Tongue (tissue), 3 donors: ENCODE measurements at places on chromosomes 2 and 18. TPM values are rescaled to one million over a fixed set of nuclear protein-coding genes. Genes with fewer than 3 reads are reported as not detected.

GRCh38 chr18:3514312-3515216 lies 64.6 kb downstream of the TGIF1 start:
- no peak for DNase-seq

DNA sequence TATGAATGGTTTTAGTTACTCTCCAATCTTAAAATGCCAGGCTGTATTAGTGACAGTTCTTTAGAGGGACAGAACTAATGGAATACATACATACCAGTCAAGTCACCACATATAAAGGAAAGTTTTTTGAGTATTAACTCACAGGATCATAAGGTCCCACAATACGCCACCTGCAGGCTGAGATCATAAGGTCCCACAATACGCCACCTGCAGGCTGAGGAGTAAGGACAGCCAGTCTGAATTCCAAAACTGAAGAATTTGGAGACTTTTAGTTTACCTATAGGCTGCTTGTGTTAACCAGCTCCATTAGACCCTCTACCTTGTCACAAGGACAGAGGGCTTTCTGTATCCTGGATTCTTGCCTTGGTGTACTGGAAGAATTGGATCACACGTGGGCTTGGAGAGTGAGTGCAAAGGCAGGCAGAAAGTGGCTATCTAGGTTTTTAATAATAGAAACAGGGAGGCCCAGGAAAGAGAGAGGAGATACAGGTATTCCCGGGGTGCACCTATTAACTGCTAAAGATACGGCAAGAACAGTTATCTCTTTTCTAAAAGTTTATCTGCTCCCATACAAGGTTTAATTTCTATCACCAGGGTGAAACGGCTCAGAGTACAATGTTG lies 234.9 kb upstream of the CYRIA start:
- DNase-seq: no peak

- no peak for DNase-seq
Measured at GRCh38 chr18:56521263-56521662, 117.1 kb downstream of the TXNL1 start.

- no peak for DNase-seq
Measured at GRCh38 chr2:188142636-188143295, 148.9 kb upstream of the GULP1 start.

DNA sequence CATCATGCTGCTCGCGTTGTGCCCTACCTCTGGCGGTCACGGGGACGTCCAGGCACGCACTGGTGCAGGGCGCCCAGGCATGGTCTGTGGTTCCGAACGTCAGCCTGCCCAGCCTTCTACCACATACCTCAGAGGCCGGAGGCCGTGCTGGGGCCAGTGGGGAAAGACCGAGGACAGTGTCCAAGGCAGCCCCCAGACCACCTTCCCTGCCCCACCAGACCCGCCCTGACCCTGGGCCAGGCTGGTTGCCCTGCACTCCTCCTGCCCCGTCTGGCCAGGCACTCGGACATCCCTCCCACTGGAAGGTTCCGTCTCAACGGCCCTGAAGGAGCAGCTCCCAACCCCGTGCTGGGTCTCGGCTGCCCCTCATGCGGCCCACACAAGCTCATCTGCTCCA lies 32.8 kb downstream of the SLC66A2 start:
- no peak for DNase-seq

GRCh38 chr2:73451263-73451972 lies 65.8 kb downstream of the ALMS1 start:
- DNase-seq: no peak

- no peak for DNase-seq
Measured at GRCh38 chr2:47288864-47289263, 114.1 kb upstream of the MSH2 start.

DNA sequence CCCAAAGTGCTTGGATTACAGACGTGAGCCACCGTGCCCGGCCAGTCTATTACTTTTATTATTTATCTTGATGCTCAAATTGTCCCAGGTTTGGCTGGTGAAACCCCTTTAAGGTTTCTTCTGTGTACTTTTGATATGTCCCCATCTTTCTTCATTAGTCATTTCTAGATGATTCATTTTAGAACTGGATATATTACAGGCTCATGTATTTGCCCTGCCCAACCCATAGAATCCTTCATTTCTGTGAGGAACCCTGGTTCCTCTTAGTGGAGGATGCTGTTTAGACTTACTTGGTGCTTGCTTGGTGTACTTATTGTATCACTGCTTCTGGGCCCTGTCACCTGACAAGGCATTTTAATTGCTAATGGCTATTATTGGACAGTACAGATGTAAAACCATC lies 40.1 kb downstream of the KCMF1 start:
- DNase-seq: no peak

DNA sequence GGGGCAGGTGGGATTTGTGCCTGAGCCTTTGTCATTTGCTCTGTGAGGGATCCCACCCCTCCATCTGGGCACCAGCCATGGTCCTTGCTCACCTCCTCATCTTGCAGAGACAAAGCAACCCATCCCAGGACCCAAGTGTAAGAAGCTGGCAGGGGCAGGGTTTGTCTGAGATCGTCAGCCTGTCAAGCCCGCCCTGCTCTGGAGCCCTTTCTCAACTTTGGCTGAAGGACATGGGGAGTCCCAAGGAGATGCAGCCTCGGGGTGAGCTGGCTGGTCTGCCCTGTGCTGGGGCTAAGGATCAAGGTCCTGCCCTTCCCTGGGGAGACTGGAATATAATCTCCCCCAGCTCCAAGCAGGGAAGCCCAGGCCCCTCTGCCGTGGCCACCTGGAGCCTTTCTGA lies 86.0 kb downstream of the CAPN13 start:
- DNase-seq: no peak

- no peak for DNase-seq
Measured at GRCh38 chr2:137677466-137677865, 286.8 kb upstream of the HNMT start.

- peak; percentile 41 for DNase-seq
Measured at GRCh38 chr2:22904126-22904684, 480.8 kb upstream of the KLHL29 start.

GRCh38 chr2:104091894-104092293 lies 762.0 kb upstream of the POU3F3 start:
- no peak for DNase-seq

- no peak for DNase-seq
Measured at GRCh38 chr2:20220806-20221554, 4.0 kb downstream of the SDC1 start.

- DNase-seq: peak; percentile 92
Measured at GRCh38 chr18:8264861-8265411, 344.3 kb upstream of the RAB12 start.

GRCh38 chr18:23453680-23454058 lies 582 bp downstream of the RIOK3 start:
- DNase-seq: peak; percentile 36

GRCh38 chr2:108884619-108885018 lies 98.0 kb downstream of the CCDC138 start:
- peak; percentile 9 for DNase-seq

DNA sequence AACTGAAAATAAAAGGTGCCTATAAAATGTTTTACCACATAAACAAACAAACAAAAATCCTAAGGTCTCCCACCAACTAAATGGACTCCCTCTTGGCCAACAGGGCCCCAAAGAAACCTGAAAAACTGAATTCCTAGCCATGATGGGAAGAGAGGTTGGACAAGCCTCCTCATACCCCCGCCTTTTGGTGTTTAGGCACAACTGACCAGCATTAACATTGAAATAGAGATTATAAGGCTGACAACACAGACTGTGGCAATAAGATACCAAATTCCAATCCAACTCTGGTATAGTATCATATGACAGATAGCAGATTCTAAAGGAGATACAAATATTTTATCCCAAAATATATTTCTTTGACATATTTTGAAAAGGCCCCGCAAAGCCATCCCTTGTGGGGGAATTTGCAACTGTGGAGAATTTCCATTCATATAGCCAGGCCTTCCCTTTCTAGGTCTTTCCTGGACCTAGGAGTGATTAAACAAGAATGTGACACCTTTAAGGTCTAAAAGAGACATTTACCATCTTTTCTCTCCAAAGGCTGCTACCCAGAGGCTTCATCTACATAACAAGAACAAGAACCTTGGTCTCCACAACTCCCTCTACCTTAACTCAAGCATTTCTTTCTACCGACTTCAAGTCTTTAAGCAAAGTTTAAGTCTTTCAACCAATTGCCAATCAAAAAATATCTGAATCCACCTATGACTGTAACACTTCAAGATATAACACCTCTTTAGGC lies 80.0 kb downstream of the CHN1 start:
- no peak for DNase-seq

- no peak for DNase-seq
Measured at GRCh38 chr18:45173799-45174519, 441.3 kb upstream of the SLC14A2 start.

- DNase-seq: peak; percentile 63
Measured at GRCh38 chr2:215652388-215652787, 216.5 kb upstream of the FN1 start.

- DNase-seq: peak; percentile 83
Measured at GRCh38 chr2:85811180-85812093, 57.6 kb downstream of the ATOH8 start.

GRCh38 chr2:109178968-109179367 lies 50.0 kb downstream of the SH3RF3 start:
- peak; percentile 54 for DNase-seq

DNA sequence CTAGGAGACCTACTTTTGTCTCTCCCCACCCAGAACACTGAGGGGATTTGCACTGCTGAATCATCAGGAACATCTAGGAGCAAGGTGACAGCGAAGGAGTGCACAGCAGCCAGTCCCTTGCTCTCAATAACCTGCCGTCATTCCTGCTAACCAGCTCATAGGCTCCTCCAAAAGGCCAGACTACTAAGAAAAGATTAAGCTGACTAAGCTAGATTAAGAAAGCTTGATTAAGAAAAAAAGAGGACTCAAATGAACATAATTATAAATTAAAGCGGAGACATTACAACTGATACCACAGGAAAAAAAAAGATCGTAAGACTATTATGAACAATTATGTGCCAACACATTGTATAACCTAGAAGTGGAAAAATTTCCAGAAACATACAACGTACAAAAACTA lies 1254.8 kb upstream of the CHAC2 start:
- DNase-seq: peak; percentile 0

GRCh38 chr18:41789001-41789400 lies 166.0 kb upstream of the PIK3C3 start:
- no peak for DNase-seq

- peak; percentile 24 for DNase-seq
Measured at GRCh38 chr2:53075760-53076159, 691.8 kb upstream of the CHAC2 start.

- DNase-seq: no peak
Measured at GRCh38 chr2:111030260-111030891, 90.3 kb upstream of the BCL2L11 start.

GRCh38 chr18:7023063-7023580 lies 94.5 kb downstream of the LAMA1 start:
- DNase-seq: no peak

- no peak for DNase-seq
Measured at GRCh38 chr2:167856190-167856589, 391.2 kb downstream of the STK39 start.

GRCh38 chr2:214574084-214574781 lies 163.4 kb downstream of the VWC2L start:
- no peak for DNase-seq

DNA sequence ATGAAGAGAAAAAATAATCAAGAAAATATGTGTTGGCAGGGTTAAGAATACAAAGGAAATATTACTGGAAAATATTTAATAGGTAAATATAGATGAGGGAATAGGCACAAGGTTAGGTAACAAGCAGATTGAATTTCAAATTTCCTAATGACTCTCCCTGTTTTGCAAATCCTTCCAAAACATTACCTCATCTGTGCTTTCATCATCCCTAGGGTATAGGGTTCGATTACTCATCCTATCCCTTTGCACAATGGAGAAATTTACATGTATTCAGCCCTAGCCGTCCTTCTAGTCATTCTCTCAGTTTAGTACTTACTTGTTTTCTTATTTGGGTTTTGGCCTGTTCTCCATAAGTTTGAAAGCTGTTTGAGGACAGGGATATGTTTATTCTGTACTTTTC lies 864.6 kb upstream of the FSHR start:
- DNase-seq: no peak

- DNase-seq: no peak
Measured at GRCh38 chr2:55999790-56000189, 76.2 kb upstream of the EFEMP1 start.

- DNase-seq: no peak
Measured at GRCh38 chr2:130353291-130354138, 2.3 kb upstream of the PTPN18 start.

GRCh38 chr2:120511947-120512710 lies 166.2 kb downstream of the INHBB start:
- DNase-seq: no peak

GRCh38 chr18:27202741-27203140 lies 17.6 kb upstream of the CHST9 start:
- peak; percentile 11 for DNase-seq

- DNase-seq: peak; percentile 36
Measured at GRCh38 chr2:113117541-113118262, 9.7 kb upstream of the IL1RN start.

DNA sequence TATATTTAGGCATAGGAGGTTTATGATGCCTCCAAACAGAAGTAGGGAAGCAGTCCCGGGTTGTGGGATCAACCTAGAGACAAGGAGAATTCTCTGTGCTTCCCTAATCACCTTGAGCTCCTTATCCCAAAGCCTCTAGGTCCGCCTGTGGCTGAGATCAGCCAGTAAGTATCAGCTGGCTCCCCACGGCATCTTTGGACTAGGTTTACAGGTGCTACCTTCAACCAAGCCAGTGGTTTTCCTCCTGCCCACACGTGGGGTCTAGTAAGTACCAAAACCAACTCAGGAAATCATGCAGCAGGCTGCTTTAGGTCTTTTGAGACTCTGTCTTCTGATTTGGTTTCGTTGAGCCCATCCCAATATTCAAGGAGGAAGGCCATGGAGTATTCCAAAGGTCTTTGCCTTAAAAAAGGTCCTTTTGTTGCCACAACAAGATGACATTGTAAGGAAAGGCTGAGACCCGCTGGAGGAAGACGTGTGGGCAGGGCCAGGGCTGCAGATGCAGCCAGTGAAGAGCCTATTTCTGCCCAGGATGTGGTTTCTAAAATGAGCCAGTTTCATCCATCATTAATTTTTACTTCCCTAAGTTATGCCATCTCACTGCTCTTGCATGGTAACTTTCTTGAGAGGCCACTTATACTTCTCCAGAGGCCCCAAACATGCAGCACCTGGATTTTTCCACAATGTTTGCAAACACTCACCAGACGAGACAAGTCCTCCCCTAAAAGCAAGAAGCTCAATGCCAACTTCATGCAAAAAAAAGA lies 248.7 kb downstream of the RNF152 start:
- DNase-seq: no peak

GCKR gene
- total RNA-seq: not detected

SNED1 gene
- total RNA-seq: 15.0 TPM

HRH4 gene
- 0.21 TPM for total RNA-seq

IL36G gene
- not detected for total RNA-seq

DNAJC5G gene
- not detected for total RNA-seq

CEP192 gene
- 45.2 TPM for total RNA-seq

DUSP2 gene
- total RNA-seq: 8.0 TPM

WDCP gene
- total RNA-seq: 12.6 TPM

PAIP2B gene
- 16.2 TPM for total RNA-seq

GAREM1 gene
- total RNA-seq: 14.0 TPM

AMER3 gene
- total RNA-seq: not detected

NR4A2 gene
- total RNA-seq: 4.3 TPM

NOSTRIN gene
- total RNA-seq: 6.9 TPM

SCYGR3 gene
- total RNA-seq: not detected

CD207 gene
- not detected for total RNA-seq
